ENCODE measurements at places on chromosomes 7 and 10.

DNA sequence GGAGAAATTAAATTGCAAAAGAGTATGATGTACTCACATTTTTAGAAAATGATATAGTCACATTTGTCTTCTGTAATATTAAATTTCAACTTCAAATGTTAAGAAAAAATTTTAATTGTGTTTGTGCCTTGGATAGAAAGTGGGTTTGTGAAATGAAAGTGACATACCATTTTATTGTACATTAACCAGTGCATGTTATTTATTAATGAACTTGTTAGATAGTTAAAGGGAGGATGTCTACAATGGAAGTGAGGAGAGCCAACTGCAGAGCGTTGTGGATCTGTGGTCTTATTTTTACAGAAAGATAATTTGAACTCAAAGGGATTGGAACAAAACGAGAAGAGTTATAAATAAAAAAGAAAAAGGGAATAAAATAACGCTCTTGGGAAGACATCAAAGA is 291.7 kb downstream of the ARL4A start:
- DNase-seq: no peak

- no peak for DNase-seq
Measured at GRCh38 chr7:25216837-25217236, 11.4 kb downstream of the NPVF start.

DNA sequence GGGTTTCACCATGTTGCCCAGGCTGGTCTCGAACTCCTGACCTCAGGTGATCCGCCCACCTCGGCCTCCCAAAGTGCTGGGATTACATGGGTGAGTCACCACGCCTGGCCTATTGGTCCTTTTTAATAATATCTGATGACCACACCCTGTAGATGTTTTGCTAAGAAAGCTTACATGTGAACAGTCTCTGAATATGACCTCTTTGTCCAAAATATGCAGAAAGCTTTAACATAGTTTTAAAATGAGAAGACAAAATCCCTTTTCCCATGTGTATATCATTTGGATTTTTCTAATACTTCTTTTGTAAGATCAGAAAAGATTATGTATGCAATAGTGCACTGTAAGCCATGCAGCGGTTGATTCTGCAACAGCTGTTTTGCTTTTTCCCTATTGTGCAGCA is 38.5 kb downstream of the MCU start:
- no peak for DNase-seq

GRCh38 chr10:78415111-78415510 is 381.4 kb downstream of the RPS24 start:
- DNase-seq: no peak

GRCh38 chr10:78853864-78854263 is 214.9 kb upstream of the ZMIZ1 start:
- DNase-seq: no peak

- DNase-seq: no peak
Measured at GRCh38 chr7:74017125-74017524, 10.8 kb upstream of the ELN start.

GRCh38 chr10:104330168-104331110 is 7.8 kb downstream of the ITPRIP start:
- no peak for DNase-seq
